ENCODE measurements at places on chromosomes 2 and 18.

DNA sequence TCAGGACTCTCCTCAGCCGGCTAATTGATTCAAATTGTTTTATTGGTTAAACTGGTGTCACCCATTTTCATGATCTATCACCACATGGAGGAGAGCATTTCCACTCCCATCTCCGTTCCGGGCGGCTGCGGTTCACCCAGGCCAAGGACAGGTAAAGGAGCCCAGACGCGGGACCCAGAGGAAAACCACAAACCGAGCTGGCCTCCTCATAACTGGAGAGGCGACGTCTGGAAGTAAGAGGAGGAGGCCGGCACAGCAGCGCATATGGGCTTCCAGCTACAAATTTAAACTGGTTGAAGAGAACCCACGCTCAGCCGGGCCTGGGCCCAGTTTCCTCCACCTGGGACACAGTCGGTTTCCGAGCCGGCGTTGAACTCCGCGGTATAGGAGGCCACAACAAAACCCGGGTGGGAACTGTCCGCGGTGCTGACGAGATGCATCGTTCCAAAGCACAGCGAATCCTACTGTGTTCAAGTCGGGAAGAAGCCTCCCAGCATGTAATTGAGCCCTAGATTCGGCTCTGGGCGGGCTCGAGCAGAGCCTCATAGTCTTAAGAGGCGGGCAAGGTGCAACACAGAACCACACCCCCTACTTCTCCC lies 3.0 kb upstream of the SKOR2 start:
- DNase-seq, result no peak

DNA sequence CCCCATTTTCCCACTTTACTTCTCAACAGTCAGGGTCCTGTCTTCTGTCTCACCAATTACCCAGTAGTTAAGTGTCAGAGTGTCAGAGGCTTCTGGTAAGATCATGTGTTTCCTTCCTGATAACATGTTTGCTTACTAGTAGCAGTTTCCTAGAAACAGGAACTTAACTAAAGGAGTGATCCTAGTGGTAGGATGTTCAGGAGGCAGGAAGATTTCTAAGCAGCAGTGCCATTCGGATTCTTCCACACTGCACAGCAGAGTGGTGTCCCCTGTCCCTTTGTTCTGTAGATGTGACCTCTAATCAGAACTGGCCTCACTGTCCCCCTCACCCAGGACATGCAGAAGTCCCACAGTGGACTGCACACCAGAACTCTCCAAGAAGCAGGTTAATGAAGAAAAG lies 221.8 kb upstream of the OSR1 start:
- no peak for DNase-seq

- DNase-seq, result no peak
These were observed 59.8 kb downstream of the NOL10 start for GRCh38 chr2:10629819-10630532.

DNA sequence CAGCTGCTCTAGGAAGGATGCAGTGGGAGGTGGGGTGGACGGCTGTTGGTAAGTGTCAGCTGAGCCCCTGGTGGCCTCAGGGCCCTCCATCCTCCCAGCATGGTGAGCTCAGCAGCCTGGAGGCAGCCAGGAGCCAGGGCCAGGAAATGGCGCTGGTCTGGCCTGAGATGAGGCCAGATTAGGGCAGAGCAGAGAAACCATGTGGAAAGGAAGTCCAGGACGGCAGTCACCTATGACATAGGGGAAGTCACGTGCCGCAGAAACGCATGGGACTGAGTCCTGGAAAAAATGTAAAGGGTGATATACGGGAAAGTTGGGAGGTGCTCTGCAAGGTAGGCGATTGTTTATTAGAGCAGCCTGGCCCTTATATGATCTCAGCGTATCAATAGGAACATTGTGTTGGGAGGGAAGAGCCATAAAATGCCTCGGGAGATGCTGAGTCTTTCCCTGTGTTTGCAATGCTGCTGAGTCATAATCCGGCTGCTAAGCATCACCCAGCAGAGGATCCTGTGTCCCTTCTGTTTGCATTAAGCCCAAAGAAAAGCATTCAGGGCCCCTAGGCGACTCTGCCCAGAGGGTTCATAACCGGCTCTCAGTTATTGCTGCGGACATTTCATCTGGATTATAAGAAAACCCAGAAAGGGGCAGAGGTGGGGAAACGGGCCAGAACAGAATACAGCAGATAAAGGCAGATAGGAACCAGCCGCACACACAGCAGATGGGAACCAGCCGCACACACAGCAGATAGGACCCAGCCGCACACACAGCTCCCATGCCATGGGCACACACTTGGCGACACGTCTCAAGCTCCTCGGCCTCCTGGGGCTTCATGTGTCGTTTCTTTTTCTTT lies 30.3 kb upstream of the B3GNT7 start:
- DNase-seq, result no peak

GRCh38 chr2:165500001-165500400 lies 30.5 kb downstream of the CSRNP3 start:
- DNase-seq, result no peak

- no peak for DNase-seq
These were observed 49.7 kb downstream of the PDCL3 start for GRCh38 chr2:100612388-100613000.

DNA sequence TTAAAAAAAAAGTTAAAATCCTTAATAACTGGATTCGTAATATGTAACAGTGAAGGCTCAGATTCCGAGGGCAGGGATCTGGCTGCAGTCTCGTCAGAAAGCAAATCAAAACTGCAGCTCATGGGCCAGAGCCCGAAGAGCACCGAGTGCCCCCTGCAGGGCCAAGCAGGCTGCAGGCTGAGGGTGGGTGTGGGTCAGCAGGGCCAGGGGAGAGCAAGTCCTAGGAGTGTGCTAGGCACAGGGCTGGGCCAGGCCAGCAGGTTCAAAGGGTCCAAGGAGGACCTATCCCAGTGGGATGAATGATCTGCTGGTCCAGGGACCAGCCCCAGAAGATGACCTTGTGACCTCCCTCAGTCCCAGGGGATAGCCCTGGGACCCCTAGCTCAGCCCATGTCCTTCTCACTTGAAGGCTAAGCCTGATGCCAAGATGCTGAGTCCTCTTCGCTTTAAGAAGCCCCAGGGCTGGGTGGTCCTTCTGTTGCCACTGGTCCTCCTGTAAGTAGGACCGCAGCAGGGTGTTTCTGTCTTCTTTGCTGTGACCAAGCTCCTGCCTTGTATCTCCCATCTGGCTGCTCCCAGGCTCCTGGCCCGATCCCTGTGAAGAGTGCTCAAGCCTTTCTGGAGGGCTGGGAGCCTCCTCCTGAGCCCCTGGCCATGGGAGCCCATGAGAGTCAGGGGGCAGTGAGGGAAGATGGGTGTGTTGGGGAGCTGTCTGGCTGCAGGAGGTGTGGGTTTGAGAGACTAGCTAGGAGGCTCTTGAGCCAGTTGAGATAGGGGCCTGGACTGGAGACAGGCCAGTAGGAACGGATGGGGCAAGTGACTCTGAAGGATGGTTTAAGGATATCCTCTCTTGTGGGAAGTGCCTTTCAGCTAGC lies 150.7 kb downstream of the DYSF start:
- DNase-seq, result peak; percentile 12

Measured in activated CD4-positive, CD25-positive, alpha-beta regulatory T cell treated with anti-CD3 and anti-CD28 coated beads, Interleukin-2, amount 50 U/mL, for 72 hours (primary cell).